ENCODE measurements at places on chromosomes 3 and 15.
A peak's percentile ranks its signal among the peaks of the same experiment; 100 is the strongest.

DNA sequence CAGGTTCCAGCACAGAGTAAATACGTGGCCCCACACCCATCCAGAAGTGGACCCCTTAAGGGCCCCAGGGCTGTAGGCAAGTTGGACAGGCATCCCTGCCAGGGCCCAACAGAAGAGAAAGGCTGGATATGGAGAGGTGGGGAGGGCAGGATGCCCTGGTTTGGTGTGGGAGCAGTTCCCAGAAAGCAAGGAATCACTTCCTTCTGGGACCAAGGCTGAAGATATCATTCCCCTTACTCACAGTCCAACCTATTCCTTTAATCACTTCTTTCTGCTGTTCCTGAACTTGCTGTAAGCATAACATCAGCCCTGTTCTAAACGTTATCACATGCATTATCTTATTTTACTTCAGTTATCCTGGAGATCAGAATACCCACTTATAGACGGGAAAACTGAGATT is 6.1 kb upstream of the MESP2 start:
- DNase-seq = no peak

- no peak for DNase-seq
Measured at GRCh38 chr3:171867981-171868380, 24.8 kb downstream of the TMEM212 start.

GRCh38 chr3:16841904-16842271 is 42.9 kb upstream of the PLCL2 start:
- DNase-seq = no peak

- DNase-seq = no peak
Measured at GRCh38 chr15:52329987-52330386, 34.4 kb upstream of the MYO5C start.

DNA sequence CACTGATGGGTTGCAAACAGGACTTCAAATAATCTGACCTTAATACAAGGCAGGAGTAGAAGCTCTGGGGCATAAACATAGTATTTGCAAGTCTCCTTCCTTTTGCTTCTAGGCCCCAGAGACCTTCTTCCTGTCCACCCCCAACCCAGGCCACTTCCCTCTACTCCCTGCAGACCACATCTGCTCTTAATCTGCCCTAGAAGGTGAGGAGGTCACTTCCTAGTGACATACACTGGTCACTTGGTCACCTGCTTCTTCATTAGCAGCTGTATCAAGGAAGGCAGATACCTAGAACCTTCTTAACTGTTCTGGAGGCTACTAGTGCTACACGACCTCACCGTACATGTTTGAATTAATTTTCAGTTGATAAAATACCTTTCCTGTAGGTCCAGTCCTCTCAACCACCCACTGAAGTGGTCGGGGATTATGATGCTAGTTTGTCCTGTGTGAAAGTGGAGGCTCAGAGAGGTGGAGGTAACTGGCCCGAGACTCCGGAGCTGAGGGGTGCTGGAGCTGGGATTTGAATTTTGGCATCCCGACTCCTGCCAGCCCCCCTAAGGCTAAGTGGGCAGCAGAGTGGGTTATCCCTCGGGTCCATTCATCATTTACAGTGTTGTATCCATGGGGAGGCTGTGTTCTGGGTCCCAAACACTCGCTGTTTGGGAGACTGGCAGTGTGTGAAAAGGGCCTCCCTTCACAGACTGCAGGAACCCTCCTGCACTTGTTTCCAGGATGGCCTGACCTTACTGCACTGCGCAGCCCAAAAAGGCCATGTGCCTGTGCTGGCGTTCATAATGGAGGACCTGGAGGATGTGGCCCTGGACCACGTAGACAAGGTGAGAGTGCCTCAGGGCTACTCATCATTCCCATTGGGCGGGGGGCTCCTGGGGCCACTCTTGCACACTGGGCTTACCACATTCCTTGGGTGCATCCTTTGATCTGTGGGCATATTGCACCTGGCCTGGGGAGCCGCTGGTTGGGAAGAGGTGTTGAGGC is 13.9 kb downstream of the ANKDD1A start:
- no peak for DNase-seq

- peak; percentile 55 for DNase-seq
Measured at GRCh38 chr15:89400782-89401545, 66.3 kb upstream of the POLG start.

- DNase-seq = no peak
Measured at GRCh38 chr3:23811919-23812318, 6.2 kb downstream of the UBE2E1 start.

- no peak for DNase-seq
Measured at GRCh38 chr3:69435274-69436265, 49.7 kb upstream of the FRMD4B start.

- DNase-seq = no peak
Measured at GRCh38 chr3:47645551-47645950, 66.9 kb upstream of the CSPG5 start.

DNA sequence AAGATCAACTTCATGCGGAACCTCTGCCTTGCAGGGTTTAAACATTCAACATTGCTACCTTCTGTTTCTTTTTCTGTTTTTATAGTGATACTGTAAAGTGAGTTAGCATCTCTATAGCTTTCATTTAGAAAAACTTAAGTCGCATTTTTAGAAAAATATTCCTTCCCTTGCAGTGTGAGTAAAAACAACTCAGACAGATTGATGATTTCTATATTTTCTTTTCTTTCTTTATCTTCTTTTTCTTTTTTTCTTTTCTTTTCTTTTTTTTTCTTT is 2.8 kb upstream of the MEIS2 start:
- DNase-seq = no peak

GRCh38 chr15:83250781-83251180 is 33.7 kb downstream of the BNC1 start:
- no peak for DNase-seq

DNA sequence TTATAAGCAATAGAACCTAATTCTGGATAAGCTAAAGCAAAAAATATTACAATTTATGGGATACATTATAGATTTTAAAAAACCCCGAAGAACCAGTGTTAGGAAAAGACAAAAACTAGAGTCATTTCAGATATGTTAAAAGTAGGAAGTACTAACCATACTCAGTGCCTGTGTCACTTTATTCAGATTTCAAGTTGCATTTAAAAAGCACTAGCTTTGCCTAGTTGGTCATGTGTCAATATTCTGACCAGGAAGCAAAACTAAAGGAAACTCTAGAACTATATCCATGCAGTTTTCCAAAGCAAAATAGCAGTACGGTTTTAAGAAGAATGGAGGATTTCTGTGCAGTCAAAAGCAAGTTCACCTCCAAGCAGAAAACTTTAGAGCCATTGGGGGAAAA is 88.4 kb downstream of the RAP2B start:
- DNase-seq = no peak

DNA sequence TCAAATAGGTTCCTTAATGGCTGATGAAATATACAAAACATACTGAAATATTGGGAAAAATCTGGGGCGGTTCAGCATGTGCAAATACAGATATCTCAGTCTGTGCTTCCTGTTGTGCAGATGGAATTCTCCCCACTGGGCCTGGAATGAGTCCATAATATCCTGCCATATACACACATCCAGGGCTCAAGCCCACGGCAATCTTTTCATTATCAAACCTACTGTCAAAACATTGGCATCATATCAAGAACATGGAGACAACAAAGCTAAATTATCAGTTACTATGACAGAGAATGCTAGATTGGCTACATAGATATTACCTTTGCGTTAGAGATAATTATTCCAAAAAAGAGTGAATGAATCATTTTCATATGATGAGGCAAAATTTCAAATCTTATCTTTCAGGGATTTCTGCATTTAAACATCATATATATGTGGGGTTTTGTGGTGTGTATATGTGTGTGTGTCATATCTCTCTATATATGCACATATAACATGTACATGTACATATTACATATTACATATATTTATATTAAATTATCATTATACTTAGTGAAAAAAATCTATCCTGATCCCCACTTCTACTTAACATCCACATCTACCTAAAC is 713.3 kb downstream of the GBE1 start:
- peak; percentile 91 for DNase-seq

GRCh38 chr3:46829699-46830208 is 33.5 kb downstream of the MYL3 start:
- DNase-seq = no peak

DNA sequence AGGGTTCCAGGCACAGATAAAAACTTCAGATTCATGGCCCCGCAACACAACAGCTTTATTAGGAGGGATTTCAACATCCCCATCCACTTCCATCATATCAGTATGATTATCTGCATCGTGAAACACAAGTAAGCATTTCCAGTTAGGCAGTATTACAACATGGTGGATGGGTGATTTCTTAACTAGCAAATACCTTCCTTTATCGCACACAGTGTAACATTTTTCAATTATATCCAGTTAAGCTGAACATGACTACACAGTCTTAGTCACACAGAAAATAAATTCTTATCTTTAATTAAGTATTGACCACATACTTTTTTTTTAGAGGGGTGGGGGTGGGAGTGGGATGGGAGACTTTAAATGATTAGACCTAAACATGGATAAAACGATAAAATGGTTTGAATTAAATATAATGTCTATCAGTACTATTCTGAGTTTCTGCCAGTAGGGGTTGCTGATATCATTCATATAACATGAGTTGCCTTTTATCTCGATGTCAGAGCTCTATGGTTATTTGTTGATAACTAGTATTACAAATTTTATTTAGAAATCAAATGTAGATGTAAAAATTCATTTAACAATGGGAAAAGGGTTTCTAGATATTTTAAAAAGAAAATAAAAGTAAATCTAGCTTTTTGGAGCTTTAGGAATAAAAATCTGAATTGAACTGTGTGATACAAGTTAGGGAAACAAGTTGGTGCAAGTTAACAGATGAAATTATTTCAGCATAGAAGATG is 146.6 kb downstream of the TBL1XR1 start:
- DNase-seq = peak; percentile 82

DNA sequence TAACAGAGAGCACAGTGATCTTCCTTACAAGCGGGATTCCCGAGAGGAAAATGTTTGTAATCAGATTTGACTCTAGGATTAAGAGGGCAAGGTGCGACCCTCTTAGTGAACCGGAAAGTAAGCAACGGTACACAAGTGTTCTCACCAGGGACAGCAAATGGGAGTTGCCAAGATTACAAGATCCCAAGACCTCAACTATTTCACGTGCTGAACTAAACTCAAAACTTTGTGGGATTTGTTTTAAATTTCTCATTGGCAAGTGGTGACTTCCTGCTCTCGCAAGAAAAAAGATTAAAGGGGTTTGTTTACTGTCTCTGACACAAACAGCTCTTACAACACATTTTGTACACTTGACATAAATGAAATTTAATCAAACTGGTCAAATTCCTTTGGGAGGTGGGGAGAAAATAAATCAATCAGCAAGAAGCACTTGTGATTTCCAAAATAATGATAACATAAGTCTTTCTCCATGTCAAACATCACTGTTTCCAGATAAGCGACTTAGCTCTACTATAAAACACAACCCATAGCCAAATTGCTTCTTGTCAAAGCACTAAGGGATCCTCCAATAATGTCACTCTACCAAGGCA is 2.2 kb upstream of the PGPEP1L start:
- no peak for DNase-seq

GRCh38 chr15:80948651-80949292 is 40.8 kb downstream of the MESD start:
- no peak for DNase-seq
